ENCODE measurements at places on chromosomes 4 and X.

DNA sequence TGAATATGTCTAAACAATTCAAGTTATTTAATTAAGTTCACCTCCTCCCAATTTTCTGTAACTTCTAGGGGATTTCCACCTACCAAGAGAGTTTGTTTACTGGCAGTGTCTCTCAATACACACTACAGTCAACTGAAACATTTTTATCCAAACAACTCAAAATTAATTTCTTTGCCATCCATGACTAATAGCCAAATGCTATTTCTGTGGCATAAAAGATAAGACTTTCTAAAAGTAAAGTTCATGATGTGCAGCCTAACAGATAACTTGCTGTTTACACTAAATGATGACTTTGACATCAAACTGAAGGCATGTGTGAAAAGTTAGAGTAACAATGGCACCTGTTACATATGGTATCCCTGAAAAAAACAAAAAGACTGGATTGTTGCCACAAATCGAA, 7.3 kb downstream of the TAB3 start:
- no peak for DNase-seq

GRCh38 chr4:6313216-6313615, 43.6 kb downstream of the WFS1 start:
- DNase-seq, result no peak

GRCh38 chr4:148793221-148793620, 351.0 kb upstream of the NR3C2 start:
- DNase-seq, result no peak

- DNase-seq, result no peak
Measured at GRCh38 chrX:81957900-81958545, 756.1 kb downstream of the SH3BGRL start.

GRCh38 chr4:147628415-147628814, 11.2 kb downstream of the TMEM184C start:
- DNase-seq, result no peak

DNA sequence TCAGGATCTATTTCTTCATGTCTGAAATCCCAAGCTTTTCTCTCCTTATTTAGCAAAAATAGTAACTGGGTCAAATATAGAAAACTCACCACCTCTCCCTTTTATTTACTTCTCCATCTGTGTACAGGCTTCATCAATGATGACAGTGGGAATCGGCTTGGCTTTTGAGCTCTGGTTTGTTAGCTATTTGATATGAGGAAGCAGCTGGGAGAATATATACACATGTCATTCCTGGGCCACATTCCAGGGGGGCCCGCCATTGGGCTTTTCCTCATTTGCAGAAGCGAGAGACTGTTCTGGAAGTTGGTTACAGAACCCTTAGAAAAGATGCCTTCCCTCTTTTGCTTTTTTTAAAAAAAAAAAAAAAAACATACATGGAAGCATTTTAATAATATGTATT, 107.4 kb upstream of the F9 start:
- no peak for DNase-seq

GRCh38 chrX:32847921-32848320, 363.4 kb downstream of the DMD start:
- DNase-seq, result no peak

DNA sequence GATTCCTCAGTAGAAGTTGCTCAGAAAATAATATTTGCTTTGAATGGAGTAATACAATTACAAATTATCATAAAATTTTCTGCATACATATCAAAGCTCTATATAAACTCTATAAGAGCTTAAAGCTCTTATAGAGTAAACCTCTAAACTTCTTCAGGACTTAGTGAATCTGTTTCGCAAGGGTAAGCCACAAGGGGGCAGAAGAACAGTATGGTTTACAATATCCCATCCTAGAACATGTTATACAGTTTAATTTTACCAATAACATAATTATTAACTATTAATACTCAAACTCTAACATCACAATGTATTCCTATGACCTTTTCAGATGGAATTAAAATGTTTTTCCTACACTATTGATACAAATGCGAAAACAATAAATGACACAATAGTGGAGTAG, 33.8 kb upstream of the SPANXN1 start:
- no peak for DNase-seq

Measured in activated CD8-positive, alpha-beta memory T cell treated with anti-CD3 and anti-CD28 coated beads for 1 hour (primary cell).